ENCODE measurements at places on chromosomes 4 and X.

GRCh38 chr4:81722290-81722851 is 250.7 kb upstream of the RASGEF1B start:
- DNase-seq, result no peak

GRCh38 chr4:107930821-107931774 is at the start of gene CYP2U1:
Gene CYP2U1 (plus strand): TSS chr4:107931549. CDS start chr4:107931644, 95 bp downstream.
- DNase-seq, result peak; percentile 76

- DNase-seq, result no peak
These were observed 728.5 kb upstream of the NDST4 start for GRCh38 chr4:115841871-115842270.

DNA sequence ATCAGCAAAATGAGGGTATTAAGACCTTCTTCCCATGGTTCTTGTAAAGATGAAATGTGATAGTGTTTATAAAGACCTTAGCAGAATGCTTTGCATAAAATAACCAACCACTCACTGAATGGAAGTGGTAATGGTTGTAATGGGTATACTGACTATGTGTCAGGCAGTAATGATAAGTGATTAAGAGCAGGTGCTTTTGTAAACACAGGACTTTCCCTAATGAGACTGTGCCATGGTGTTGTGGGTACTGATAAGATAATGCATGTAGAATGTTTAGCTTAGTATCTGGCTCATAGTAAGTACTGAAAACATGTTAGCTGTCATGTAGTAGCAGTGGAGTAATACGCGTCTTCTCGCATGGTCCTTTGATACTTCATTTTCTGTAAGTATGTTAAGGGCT is 6.9 kb downstream of the LSM6 start:
- DNase-seq, result no peak

GRCh38 chr4:91317434-91317833 is 986.3 kb upstream of the GRID2 start:
- DNase-seq, result no peak

DNA sequence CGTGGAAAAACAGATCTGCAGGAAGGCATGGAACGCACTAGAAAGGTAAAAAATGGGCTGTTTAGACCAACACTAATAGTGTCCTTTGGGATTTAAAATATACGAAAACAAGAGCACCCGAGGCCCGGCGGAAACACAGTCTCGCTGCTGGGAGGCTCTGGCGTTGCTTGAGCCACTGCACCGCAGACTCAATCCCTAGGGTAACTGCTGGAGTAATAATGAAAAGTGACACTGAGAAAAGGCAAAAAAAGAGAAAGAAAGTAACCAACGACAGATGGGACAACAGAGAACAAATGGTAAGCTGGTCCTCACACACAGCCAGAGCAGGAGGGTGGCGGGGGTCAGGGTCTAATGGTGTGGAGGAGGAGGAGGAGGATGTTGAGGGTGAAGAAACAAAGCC is 15.4 kb downstream of the IRAK1 start:
- DNase-seq, result no peak

DNA sequence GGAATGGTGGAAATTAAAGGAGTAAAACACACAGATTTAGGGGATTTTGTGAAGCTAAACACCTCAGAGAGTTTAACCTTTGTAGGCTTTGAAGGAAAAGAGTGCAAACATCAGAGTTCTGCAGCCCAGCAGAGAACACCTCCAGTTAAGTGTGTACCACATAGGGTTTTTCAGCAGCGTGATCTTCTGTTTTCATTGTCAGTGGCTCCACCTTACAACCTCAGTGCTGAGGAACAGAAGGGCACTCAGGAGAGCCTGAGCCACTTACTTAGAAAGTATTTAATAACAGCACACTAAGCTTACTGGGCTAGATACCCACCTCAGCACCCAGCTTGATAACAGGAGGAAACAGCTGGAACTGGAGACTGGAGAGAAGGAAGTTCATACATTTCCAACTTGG is 2.0 kb upstream of the FBXW7 start:
- no peak for DNase-seq

DNA sequence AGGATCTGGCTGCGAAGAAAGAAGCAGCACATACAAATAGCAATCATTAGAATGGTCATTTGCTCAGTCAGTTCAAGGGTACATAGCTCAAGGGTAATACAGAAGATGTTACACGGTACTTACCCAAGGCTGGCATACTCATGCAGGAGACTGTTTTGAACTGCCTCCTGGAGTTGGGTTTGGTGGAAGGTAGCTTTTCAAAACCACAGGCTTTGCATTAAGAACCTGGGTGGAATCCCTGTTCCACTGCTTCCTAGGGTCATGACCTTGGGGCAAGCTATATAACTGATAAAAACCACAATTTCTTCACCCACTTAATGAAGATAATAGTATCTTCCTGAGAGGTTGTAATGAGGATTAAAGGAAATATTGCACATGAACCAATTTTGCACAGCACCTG is 36.5 kb downstream of the TBC1D9 start:
- no peak for DNase-seq

DNA sequence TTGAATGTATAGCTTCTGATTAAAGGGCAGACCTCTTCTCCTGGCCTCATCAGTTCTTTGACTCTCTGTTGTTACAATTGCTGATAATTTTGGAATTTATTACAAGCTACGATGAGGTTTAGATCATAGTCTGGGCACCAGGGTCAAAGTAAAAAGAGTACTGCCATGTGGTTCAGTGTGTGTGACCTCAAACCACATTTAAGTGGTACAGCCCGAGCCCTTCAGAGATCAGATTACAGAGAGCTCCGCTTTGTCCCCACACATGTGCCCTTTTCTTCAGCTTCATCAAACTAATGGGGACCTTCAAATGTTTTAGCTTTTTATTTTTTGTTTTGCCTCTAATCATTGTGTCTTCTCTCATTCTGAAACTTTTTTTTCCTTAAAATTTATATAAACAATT is 37.1 kb downstream of the SPANXN2 start:
- no peak for DNase-seq

GRCh38 chrX:130669233-130669632 is 233.8 kb downstream of the ENOX2 start:
- DNase-seq, result no peak

DNA sequence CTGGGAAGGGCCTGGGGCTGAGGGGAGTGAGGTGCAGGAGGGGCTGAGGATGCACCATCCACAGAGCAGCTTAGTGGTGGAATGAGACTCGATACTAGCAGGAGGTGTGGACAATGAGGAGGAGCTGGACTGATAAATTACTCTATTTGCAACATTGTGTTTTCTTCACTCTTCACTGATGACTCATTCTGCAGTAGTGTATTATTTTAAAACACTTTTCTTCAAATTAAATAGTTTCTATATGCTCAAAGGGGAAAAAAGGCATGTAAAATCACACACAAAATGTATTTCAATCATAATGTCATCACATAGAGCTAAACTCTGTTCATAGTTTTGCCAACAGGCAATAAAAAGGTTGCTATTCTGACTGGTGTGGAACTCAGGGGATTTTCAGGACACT is 467.0 kb upstream of the CTSO start:
- no peak for DNase-seq

DNA sequence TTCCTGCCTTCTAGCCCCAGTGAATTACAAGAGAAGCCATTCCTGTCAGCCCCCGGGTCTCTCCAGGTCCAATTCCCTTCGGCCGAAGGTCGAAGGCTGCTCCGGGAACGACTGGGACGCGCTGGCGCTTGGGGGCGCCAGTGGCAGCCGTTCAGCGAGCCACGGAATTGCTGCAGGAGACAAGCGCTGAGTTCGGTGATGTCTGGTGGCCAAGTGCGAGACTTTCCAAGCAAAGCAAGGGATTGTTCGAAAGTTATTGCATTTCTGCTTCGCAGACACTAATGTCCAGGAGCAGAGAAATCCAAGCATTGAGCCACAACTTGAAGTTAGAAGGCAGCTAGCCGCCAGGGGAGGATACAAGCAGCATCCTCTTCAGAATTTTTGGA is 1.1 kb upstream of the DKK2 start:
- DNase-seq, result no peak

GRCh38 chr4:48778431-48779094 is 1.5 kb downstream of the FRYL start:
- DNase-seq, result no peak

GRCh38 chr4:2102045-2102883 is 43.1 kb downstream of the NAT8L start:
- no peak for DNase-seq
